ENCODE measurements at places on chromosomes 2 and 18. TPM values are rescaled to one million over a fixed set of nuclear protein-coding genes. Genes with fewer than 3 reads are reported as not detected.

The PDCL3 gene
- 8.1 TPM for total RNA-seq

The MAT2A gene
- 95.1 TPM for total RNA-seq

The C1GALT1C1L gene
- total RNA-seq: not detected

DNA sequence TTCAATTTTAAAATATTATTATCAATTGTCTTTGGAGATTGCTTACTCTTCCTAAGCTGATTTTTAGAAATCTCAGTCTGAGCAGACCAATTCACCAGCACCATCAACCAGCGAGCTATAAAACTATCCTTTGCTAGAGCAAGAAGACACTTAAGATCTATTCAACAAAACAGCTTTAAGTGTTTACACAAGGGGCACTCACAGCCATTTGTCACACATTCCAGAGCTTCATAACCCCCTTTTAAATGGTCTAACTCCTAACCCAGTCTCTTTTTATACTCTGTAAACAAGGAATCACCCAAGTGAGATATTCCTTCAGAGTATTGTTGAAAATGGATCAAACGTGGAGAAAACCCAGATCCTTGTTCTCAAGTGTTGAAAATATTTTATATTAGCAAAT lies 1294.1 kb upstream of the CHAC2 start:
- DNase-seq: no peak

DNA sequence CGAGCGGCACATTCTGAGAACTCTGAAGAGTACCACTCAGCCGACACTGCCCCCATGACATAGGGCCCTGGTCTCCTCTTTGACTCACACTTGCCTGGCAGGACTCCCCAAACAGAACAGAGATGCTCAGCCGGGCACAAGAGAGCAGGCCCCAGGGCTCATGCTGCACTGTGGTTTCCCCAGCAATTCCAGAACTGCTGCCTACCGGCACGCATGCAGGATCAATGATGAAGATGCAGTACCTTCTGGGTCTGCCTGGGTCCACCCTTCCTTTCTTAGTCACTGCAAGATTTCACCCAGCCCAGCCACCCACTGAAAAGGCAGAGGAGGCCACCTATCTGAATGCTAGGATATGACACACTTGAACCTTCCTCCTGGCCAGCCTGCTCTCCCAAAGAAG lies 49.4 kb downstream of the BCL11A start:
- no peak for DNase-seq

DNA sequence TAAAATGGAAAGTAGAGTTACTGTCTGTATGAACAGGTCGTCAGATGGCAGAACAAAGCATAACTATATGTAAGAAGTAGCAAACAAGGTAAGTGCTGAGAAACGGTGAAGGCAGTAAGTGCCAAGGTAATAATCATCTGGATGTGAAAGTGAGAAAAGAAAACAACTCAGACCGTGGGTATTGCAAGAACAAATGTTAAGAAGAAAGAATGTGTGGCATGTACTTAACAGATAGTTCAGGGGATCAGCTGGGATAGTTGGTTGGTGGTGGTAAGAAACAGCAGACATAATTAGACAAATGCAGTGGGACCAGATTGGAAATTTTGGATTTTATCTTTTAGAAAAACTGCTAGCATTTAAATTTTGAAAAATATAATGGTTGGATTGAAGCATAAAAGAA lies 375.8 kb upstream of the NXPH2 start:
- DNase-seq: no peak

Data from occipital lobe (tissue), 3 donors.